ENCODE measurements at places on chromosomes 5 and 9.

GRCh38 chr5:1255081-1255561, 29.9 kb downstream of the SLC6A18 start:
- DNase-seq: no peak

- no peak for DNase-seq
Observed at GRCh38 chr9:131324736-131325679, 35.5 kb downstream of the PLPP7 start.

DNA sequence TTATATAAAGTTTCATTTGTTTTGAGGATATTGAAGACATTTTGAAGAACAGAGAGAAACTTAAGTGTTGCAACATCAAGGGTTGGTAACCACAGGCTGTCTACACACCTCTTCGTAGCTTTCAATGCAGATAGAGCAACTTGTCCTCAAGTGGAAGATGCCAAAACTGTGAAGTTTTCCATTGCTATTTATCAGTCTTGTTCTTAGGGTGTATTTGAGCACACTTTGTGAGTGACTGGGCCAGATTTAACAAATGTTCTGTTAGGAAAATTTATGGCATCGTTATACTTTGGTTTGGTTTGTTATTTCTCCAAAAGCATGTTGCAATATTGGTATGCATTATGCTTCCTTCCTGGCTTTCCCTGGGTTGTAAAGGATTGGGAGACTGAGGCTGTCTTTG, 31.6 kb downstream of the NNT start:
- DNase-seq: no peak

DNA sequence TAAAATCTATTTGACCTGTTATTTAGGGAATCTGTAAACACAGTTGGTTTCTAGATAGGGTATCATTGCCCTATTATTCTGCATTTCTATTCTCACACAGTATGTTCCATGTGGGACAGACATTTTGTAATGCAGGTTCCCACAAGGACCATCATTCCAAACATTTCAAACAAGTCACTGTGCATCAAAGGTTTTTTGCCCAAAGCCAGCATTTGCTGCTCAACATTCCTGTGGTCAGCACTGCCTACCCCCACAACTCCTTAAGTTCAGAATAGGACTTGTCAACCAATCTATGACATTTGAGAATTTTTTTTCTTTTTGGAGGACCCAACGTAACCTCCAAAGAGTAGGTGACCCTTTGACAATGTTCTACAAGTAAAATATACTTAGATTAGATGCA, 95.7 kb downstream of the LPAR1 start:
- no peak for DNase-seq

DNA sequence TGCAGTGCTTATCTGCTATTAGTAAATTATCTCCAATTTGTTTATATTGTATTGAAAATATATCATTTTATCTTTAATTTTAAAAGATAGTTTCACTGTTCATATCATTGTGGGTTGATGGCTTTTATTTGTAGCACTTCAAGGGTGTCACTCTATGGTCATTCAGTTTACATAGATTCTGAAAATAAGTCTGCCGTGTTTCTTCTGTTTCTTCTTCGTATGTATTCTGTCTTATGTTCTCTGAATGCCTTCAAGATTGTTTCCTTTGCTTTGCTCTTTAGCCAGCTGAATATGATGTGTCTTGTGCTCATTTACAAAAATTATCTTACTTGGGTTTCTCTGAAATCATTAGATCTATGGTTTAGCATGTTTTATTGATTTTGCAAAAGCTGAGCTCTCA, 359.9 kb downstream of the CYLC2 start:
- DNase-seq: no peak

DNA sequence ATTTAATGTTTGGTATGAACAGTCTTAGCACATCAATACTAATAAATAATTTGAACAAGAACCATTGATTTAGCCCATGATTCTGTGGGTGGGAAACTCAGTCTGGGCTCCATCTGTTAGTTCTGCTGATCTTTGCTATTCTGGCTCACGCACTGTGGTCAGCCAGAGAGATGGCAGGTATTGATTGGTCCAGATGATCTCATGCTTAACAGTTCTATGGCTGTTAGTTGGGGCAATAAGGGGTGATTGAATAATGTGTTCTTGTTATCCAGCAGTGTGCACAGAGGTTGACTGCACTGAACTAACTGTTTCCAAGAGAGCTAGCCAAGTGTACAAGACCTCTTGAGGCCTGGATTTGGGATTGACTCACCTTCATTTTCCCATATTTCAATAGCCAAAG, 824.3 kb downstream of the SEMA5A start:
- DNase-seq: no peak

- DNase-seq: no peak
Observed at GRCh38 chr9:108615152-108615551, 240.6 kb downstream of the ACTL7B start.

DNA sequence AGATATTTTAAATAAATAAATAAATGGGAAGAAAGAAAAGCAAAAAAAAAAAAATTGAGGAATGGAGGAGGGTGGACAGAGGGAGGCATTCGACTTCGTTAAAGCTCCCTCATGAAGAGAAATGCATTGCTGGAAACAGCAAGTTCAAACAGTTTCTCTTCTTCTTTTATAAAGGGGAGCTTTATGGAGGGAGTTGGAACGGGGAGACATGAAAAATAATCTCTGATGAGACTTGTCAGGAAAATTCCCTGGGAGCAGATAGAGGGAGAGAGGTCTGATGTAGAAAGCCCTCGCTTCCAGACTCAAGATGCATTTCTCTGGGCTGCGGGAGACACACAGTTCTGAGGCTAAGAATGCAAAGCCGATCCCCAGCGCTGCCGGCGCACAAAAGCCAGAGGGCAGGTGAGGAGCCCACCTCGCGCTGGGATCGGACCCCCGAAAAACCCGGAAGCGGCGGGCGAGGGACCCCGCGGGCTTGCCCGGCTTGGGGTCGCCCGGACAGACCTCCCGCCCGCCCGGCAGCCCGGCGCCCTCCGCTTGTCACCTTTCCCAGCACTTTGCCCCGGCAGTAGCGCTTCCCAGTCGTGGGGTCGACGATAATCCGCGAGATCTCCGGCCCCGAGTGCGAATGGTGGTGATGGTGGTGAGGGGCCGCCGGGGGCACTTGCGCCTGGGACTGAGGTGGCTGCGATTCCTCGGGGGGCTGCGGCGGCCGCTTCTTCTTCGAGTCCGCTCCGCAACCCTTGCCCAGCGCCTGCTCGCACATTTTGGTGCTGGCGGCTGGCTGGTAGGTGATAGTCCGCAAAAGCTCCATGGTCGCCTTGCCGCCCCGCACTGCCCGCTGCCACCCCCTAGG, 512 bp downstream of the PLK2 start:
- DNase-seq: no peak

GRCh38 chr5:38707352-38708210, 138.2 kb upstream of the OSMR start:
- DNase-seq: no peak

DNA sequence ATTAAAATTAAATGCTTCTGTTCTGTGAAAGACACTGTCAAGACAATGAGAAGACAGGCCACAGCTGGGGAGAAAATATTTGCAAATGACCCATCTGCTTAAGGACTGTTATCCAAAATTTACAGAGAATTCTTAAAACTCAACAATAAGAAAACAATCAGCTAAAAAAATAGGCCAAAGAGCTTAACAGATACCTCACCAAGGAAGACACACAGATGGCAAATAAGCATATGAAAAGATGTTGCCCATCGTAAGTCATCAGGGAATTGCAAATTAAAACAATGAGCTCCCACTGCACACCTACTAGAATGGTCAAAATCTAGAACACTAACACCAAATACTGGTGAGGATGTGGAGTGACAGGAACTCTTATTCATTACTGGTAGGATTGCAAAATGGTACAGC, 10.3 kb downstream of the WNK2 start:
- DNase-seq: no peak

DNA sequence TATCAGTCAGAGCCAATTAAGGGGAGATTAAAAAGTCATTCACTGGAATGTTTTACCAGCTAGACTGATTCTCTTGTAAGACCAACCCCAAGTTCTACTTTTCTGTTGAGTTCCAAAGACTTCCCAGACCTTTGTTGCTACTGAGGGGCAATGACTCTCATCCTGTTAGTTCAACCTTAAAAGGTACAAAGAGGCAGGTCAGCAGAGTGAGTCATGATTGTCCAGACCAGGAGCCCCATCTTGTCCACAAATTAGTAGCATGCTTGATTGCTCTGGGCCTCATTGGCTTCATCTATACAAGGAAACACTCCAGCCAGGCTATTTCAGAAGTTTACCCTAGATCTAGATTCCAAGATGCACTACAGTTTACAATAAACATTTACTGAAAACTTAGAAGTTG, 79.9 kb upstream of the IL7R start:
- DNase-seq: no peak

DNA sequence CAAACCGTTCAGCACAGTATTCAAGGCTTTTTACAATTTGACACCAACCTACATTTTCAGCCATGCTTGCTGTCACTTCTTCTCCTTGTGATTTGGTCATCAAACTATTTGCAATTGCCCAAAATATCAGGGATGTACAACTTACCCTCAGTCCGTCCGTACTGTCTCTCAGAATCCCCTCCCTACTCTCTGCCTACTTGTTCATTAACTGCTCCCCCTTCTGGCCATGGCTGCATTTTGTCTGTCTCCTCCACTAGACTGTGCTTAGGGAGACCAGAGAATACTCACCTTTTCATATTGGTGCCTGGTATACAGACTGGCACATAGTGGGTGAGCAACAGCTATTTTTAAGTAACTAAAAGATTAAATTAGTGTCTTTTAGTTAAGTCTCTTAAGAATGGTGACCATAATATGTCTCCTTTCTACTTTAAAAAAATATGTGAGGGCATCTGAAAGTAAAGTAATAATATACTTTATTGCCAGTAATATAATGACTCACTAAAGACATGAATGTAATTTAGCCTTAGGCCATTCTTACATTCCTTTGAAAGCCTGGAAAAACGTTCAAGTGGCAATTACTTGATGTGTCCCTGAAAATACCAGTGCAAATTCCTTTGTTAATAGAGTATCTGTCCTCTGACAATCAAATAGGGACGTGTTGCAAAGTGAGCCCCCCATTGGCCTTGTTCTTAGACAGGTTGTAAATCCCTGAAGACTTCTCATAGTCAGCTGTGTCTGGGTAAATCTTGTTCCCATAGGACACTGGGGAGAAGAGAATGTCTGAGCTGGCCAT, 27.8 kb downstream of the PRLR start:
- DNase-seq: no peak

DNA sequence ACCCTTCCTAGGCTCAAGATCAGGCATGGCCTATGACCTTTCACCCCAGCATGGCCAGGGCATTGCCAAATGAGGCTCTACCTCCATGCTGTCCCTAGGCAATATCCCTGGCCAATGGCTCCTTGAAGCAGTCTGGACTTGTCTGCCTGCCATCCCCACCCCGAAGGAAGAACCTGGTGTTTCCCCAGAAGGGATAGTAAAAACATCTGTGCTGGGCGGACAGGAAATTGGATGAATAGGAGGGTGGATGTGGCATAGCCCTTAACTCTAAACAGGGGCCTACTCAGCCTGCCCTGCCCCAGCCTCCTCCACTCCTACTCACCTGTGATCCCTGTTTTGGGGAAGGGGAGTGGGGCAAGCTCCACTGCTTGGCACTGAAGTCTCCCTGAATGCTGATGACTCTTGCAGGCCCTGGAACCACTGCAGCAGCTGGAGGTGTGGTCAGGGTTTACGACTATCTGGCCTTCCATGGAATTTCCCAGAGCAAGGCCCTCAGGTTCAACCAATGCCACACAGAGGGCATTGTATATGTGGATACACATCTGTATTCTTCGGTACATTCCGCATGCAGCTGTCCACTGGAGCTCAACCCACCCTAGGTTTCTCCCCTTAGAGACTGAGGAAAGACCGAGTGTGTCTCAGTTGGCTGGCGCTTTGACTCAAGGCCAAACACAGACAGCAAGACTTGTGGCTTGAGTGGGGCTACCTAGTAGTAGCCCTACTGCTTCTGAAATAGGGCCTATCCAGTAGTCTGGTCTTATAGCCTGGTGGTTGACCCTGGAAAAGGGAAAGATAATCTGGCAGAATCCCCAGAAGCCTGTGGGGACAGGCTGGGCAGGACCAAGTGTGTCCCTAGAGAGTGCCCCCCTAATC, 6.4 kb upstream of the P4HA2 start:
- no peak for DNase-seq

- DNase-seq: no peak
Observed at GRCh38 chr9:78858266-78858665, 561.3 kb downstream of the PSAT1 start.

DNA sequence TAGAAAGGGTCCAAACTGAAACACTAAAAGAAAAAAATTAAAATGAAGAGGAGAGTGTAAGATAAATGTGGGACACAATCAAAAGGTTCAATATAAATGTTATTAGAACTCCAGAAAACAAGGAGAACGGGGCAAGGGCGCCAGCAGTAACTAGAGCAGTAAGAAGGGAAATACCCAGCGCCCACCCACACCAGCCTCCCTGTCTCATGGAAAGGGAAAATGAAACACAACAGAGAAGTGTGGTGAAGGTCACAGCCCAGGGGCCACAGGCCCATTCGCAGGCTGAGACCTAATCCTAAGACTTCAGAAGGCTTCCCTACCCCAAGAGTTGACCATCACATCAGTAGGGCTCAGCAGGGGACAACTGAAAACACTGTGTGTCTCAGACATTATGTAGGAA, 45.8 kb upstream of the CLK4 start:
- no peak for DNase-seq

DNA sequence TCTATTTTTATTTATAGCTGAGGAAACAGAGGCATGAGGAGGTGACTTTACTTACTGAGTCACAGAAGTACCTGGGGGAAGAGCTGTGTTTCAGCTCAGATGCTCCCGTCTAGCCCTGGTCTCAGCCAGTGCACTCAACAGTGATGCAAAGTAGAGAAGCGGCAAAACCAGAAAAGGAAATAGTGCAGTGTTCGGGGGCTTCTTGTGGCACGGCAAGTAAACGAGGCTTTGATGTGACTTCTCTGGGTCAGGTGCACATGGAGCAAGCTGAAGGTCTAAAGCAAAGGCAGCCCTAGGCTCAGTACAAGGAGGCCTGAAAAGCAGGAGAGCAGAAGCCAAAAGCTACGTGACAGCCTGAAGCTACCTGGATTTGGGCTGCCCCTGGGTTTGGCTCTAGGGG, 526.7 kb upstream of the ADAMTS16 start:
- no peak for DNase-seq

- no peak for DNase-seq
Observed at GRCh38 chr9:121508415-121508814, 8.8 kb upstream of the GGTA1 start.

GRCh38 chr9:115121181-115121580, 3.2 kb upstream of the TNC start:
- DNase-seq: no peak

DNA sequence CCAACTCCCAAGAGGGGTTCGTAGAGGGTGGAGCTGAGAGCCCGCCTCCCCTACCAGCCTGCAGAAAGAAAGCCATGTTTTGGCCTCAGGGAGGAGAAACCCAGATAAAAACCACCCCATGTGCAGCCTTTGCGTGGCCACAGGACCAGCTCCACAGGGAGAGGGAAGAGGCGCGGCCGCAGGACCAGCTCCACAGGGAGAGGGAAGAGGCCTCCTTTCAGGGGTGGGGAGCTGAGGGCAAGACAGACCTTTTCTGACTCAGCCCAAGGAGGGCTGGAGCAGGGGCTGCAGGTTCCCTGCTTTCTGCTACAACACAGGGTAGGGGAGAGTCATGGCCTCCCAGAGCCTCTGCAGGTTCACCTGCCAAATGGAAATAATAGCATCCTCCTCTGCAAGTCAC, 37.6 kb upstream of the KCNMB1 start:
- DNase-seq: no peak

GRCh38 chr9:90803860-90804593, 2.4 kb downstream of the SYK start:
- no peak for DNase-seq

- no peak for DNase-seq
Observed at GRCh38 chr9:94655739-94656138, 16.4 kb upstream of the FBP1 start.

GRCh38 chr5:173155912-173156311, 11.6 kb downstream of the BNIP1 start:
- DNase-seq: no peak

Data from activated CD4-positive, CD25-positive, alpha-beta regulatory T cell (primary cell).